KG1 (cell line): ENCODE measurements at places on chromosomes 7 and 10.

DNA sequence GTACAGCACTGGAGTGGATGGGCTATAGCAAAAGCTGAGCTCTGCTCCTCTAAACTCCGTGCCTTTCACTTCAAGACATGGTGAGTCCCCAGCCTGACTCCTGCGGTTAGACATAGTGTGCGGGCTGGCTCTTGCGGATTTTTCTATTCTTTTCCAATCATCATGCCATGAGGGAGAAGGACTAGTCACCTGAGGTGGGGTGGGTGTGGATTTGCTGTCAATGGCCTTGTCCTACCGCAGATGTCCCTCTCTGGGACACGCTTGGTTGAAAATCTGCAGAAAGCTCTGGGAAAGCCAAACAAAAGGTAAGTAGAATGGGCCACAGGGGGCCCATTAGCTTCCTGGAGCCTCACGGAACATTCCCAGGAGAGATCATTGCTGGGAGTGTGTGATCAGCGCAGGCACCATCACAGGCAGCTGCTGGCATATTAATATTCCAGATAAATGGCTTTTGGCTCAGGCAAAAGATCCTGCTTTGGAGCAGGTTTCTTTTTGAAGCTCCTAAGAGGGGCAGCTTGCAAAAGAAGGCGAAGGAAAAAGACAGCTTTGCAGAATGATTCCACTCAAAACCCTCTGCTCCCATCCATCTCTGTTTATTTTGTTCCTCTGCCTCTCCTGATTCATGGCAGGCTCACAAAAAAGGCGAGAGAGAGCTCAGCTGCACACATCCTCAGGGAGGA lies 509.0 kb upstream of the ZMIZ1 start:
- DNase-seq: no peak

DNA sequence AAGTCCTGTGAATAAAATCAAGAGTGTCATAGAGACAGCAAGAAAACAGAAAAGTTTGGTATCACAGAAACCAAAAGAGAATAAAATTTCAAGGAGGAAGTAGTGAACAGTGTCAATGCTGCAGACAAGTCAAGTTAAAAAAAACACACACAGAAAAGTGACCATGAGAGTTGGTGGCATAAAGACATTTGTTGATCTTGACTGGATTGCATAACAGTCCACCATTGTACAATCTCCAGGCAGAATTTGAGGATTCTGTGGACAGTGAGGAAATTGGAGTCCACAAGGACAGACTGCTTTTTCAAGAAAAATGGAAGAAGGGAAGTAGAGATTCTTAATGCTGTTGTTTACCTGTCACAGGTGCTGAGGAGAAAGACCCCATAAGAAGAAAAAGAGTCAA lies 412.5 kb downstream of the PLXDC2 start:
- DNase-seq: no peak

DNA sequence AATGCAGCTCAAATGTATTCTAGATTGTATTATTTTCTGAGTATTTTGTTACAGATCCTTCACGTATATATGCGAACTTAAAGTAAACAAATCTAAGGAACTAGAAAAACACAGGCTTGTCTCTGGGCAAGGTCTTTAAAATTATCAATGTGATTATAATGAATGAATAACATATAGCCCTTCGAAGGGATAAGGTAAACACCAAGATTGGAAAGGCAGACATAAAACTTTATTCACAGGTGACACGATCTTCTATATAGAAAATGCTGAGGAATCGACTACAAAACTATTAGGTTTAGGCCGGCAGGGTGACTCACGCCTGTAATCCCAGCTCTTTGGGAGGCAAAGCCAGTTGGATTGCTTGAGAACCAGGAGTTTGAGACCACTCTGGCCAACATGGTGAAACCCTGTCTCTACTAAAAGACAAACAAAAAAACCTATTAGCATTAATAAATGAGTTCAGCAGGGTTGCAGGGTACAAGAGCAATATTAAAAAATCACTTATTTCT lies 80.4 kb downstream of the CNNM2 start:
- DNase-seq: no peak

DNA sequence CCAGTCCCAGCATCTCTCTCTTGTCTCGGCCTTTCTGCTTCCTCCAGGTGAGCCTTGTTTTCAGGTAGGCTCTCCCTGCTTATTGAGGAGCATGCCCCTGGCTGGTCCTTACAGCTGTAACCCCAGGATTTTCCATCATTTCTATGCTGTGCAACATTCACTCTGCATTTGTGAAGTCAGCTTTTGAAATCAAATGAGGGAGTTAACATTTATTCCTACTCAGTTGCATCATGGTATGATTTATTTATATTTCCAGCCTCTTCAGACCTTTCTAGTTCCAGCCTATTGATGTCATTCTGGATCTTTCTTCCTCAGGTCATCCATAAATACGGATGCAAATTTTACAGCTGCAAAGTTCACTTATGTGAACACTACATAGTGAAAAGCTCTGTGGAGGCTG lies 755.6 kb downstream of the TYW1 start:
- no peak for DNase-seq

- no peak for DNase-seq
Observed at GRCh38 chr10:47330366-47330765, 8.1 kb downstream of the GDF2 start.

DNA sequence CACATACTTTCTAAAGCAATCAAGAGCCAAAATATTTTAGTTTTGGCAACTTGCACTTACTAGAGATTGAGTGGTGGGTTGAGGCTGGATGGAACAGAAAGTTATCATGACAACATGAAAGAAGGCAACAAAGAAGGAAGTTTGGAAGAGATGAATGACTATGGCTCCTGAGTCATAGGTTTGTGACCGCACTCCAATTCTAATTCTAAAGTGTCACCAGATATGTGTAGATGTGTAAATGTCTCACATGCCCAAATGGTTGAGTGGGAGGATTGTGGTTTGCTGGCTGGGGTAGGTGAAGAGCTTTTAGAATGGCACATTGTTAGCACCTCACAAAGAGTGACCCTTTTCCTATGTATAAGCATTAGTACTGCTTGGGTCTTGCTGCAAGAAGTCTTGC lies 20.2 kb downstream of the TAS2R16 start:
- DNase-seq: no peak

GRCh38 chr10:131215776-131216175 lies 95.7 kb downstream of the TCERG1L start:
- no peak for DNase-seq

DNA sequence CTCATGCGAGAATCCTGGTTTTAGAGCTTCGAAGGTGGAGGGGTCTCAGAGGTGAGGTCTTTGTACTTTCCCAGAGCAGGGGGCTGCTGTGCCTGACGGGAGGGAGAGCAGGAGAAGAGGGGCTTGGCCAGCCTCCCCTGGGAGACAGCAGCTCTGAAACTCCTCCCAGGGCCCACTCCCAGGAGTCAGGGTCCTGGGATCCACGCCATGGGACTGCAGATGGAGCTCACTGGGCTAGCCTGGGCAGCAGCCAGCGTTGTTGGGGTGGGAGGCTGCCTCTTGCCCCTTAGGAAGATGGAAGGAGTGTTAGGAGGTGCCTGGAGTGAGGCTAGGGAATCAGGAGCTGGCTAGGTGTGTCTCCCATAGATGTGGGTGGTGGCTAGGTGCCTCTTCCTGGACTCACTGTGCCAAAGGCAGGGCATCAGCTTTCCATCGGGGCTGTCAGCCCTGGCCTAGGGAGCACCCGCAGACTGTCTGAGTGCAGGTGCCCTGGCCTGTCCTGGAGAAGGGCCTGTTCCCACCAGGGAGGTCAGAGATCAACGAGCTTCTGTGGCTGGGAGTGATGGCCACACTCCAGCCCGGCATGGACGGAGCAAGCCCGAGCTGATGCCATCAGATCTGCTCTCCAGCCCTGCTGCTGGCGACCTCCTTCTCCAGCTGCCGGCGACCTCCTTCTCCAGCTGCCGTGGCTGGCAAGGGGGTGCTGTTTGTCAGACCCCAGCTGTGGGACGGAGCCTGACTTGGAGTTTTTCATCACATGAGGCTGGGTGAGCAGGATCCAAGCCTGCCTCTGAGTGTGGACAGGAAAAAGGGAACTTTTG lies 111.3 kb downstream of the PTPN20 start:
- DNase-seq: no peak

DNA sequence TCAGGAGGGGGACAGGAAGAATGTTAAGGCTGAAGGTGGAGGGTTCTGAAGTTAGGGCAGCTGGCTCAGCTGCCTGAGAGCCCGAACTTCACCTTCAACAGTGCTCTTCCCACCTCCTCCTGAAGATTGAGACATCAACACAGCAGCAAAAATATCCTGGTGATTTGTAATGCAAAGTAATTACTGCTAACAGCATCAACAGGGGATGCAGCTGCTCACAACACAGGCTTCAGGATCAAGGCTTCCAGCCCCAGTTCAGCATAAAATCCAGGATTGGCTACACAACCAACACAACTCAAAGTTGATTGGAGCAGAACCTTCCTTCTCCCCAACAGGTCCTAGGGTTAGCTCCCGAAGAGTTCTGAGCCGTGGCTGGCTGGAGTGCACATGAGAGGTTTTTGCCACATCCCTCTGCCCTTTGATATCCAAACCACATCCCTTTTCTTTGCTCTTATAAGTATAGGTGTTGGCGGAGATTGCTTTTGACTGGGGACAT lies 242.4 kb downstream of the KIAA1217 start:
- DNase-seq: no peak

GRCh38 chr10:116654816-116655215 lies 34.1 kb downstream of the PNLIPRP2 start:
- no peak for DNase-seq

- DNase-seq: no peak
Observed at GRCh38 chr10:45500798-45501197, 126.8 kb downstream of the ALOX5 start.

DNA sequence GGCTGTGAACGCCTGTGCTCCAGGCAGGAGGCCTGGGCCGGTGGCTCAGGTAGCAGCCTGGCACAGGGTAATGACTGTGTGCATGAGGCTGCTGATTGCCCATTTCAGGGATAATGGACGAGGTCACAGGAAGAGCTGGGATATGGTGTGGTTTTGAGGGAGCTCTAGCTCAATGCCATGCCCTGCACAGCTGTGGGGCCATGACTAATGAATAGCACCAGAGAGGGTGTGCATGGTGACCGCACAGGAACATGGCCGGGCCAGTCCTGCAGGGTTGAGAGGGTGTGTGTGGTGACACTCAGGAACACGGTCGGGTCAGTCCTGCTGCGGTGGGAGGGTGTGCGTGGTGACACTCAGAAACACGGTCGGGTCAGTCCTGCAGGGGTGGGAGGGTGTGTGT lies 21.8 kb downstream of the NKX6-2 start:
- no peak for DNase-seq

- DNase-seq: no peak
Observed at GRCh38 chr10:102396730-102397151, 1.2 kb downstream of the NFKB2 start.

DNA sequence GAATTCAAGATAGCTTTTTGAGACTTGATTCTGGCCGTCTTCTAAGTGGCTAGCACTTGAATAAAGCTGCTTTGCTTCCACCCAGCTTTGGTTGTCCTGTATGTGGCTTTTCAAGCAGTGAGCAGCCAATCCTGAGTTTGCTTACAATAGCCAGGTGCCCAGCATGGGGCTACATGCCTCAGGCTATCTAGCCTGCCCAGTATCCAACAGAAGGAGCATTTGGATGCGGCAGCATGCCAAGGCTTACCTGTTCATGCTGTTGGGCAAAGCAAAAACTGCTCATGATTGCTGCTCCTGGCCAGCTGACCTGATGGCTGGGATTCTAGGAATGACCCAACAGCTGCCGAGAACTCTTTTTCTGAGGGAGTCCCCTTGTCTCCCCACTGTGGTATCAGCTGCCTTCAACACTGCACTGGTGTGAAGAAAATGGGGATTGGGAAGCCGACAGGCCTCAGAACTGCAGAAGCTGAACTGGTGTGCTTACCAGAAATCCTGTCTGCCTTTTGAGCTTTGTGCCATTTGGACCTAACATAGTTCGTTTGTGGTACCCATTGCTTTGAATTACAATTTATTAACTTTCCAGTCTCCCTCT lies 618.9 kb upstream of the IGFBP3 start:
- no peak for DNase-seq

DNA sequence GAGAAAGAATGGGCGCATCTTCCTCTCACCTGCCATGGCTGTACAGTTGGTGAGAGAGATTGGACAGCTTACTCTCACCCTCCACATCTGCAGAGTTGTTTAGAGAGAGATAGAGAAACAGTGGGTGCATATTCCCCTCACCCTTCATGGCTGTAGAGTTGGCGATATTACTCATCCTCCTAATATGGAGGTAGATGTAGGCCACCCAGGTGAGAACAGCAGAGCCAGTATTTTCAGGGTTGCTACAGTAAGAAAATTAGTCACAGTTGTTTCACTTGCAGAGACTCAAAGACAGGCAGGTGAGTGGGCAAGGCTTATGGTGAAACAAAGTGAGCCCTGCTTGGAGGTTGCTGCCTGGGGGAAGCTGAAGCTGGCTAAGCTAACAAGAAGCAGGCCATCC lies 65.0 kb upstream of the PFKP start:
- DNase-seq: no peak

GRCh38 chr10:73644767-73645166 lies 3.5 kb upstream of the MYOZ1 start:
- DNase-seq: no peak

GRCh38 chr10:6643962-6644361 lies 63.9 kb upstream of the PRKCQ start:
- no peak for DNase-seq

DNA sequence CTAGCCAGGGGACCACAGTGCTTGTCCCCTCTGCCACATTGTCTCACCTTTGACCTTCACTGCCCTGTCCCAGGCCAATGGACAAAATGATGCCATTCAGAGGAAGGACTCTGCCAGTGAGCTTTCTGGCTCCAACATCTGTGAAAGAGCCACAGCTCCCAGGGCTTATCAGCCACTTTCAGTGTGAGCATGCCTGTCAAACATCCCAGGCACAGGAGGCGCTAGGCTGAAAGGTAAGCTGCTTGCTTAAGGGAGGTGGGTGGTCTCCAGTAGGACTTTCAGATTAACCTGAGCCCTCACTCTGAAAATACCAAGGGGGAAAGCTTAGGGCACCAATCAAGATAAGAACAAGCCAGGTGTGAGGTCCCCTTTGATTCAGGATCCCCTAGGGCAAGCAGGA lies 59.8 kb upstream of the GDF10 start:
- no peak for DNase-seq

DNA sequence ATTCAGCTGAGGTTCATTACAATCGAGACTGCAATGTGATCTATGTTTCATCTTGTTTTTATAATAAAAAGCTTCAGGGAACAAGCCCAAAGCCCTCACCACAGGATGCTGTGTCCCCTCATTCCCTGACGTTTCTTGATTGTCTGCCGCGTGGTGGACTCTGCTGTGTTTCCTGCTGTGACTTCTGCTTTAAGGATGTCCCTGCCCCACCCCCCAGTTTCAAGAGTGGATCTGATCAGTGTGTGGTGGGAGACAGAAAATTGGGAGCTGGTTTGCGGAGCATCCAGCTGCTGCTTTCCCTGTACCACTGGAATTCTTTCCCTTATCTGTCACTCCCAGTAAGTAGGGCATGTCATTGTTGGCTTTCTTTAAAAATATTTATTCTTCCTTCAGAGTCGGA lies 86.2 kb downstream of the CREM start:
- no peak for DNase-seq

GRCh38 chr10:100745882-100746783 lies 751 bp downstream of the PAX2 start:
- no peak for DNase-seq

DNA sequence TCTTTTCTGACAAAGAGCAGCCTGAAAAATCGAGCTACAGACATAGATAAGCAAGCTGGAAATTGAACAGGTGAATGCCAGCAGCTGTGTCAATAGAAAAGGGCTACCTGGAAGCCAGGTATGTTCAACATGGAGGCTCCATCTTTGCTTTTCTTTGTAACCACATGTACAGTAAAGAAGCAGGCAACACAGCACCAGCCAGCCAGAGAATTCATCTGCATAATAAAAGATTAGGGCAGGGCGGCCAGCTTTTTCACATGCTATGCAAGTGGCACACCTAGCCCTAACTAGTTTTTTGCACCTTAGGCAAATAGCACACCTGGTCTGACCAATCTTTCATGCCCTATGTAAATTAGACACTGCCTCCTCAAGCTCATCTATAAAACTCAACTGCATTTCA lies 25.7 kb downstream of the COG5 start:
- no peak for DNase-seq
